ENCODE measurements at places on chromosomes 7 and 10. TPM values are rescaled to one million over a fixed set of nuclear protein-coding genes. Genes with fewer than 3 reads are reported as not detected.

Gene GPR37
- 0.50 TPM for total RNA-seq

Gene MEOX2
- not detected for total RNA-seq

Gene IDI2
- not detected for total RNA-seq

DNA sequence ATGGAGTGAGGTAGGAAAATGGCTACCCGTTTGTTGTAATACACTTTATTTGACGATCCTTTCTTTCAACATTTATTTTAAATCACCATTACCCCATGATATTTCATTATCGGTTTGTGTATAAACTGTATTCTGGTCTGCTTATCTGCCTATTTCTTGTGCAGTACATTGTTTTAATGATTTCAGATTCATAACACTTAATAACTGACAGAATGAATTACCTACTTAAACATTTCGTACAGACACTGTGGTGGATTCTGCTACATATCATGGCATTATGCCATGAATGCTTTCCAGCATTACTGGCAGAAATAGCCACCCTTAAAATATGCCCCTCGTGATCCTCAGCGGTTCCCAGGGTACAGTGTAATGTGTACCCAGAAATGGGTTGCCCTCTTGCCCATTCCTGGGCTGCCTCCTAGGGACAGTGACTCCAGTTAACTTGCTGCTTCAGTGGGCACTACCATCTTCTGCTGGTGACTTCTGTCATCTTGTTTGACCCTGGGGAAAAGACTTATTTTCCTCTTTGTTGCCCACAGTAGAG, 74.5 kb downstream of the C1GALT1 start:
- DNase-seq: no peak

Gene CFAP46
- total RNA-seq: 1.0 TPM
